ENCODE measurements at places on chromosomes 3 and 15. TPM values are rescaled to one million over a fixed set of nuclear protein-coding genes. Genes with fewer than 3 reads are reported as not detected.

GRCh38 chr3:190288836-190289235 lies 33.4 kb downstream of the CLDN1 start:
- DNase-seq: no peak

ISLR2 gene
- total RNA-seq: 0.14 TPM

- no peak for DNase-seq
Observed at GRCh38 chr3:132378846-132379245, 38.5 kb upstream of the DNAJC13 start.

ADAMTS7 gene
- total RNA-seq: 0.18 TPM

GOLGA6A gene
- not detected for total RNA-seq

DNA sequence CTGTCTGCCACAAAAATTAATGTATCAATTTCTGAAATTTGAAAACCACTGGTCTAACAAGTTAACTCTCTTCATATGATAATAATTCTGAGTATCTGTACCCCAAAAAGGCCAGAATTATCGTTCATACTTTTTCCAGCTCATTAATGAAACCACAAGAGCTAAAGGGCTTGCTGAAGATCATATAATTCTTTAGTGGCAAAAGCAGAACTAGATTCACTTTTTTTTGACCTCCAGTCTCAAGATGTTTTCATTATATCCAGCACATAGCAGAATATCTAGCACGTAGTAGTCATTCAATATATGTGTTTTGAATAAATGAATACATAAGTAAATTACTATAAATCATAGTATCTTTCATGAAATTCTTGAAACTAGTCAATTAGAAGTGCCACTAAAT lies 246.7 kb upstream of the KCNH8 start:
- no peak for DNase-seq

GRCh38 chr3:64398476-64398875 lies 173.2 kb upstream of the PRICKLE2 start:
- DNase-seq: no peak

RABL3 gene
- total RNA-seq: 18.8 TPM

DNA sequence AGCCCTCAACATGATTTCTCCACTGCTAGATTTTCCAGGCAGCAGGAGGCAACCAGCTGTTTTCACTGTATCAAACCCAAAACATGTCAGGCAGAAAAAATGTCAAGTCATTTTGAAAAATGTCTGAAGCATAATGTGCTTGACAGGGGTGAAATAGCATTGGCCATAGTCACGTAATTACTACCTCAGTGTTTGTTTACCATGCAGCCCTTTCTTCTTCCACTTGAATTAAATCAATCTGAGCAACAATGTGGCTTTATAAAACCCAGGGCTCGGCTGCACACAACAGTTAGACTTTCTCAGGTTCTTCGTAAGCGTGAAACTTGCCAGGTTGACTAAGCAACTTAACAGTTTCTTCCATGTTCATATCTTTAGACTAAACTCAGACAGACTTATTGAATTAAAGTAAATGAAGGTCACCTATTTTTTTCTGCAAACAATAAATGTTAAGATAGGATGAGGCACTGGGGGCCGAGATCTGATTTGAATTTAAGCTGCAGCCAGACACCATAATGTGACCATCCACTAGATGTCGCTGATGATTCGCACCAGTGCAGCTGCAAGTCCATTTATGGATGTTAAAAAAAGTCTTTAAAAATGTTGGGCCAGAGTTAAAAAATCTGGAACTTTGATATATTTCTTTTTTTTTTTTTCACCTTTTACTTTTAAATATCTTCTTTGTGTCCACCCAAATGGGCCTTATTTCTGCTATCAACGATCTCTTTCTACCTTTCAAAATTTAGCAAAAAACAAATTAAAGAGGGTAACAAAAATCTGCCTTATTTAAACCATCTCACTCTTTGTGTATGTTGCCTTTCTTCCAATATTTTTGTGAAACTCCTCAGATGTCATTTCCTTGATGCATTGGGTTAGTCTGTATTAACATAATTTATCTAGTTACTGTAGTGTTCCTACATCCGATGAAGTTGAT lies 305.9 kb downstream of the CACNA2D3 start:
- peak; percentile 58 for DNase-seq

TMC3 gene
- total RNA-seq: not detected

DNA sequence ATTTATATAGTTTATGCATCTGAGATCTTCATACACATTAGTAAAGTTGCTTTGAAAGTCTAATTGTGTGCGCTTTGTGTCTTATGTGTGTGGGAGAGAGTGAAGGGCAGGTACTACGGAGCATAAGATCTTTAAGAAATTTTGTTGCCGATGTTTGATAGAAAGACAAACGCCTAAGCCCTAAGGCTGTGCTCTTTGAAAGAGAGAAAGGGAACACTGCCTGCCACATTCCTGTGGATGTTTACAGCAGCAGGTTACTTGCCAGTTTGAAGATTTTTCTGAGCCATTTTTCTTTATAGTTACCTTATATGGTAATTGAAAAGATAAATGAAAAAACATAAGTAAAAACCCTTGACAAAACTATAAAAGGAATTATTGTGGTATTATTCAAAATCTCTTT lies 17.0 kb downstream of the DTWD1 start:
- DNase-seq: no peak

DNA sequence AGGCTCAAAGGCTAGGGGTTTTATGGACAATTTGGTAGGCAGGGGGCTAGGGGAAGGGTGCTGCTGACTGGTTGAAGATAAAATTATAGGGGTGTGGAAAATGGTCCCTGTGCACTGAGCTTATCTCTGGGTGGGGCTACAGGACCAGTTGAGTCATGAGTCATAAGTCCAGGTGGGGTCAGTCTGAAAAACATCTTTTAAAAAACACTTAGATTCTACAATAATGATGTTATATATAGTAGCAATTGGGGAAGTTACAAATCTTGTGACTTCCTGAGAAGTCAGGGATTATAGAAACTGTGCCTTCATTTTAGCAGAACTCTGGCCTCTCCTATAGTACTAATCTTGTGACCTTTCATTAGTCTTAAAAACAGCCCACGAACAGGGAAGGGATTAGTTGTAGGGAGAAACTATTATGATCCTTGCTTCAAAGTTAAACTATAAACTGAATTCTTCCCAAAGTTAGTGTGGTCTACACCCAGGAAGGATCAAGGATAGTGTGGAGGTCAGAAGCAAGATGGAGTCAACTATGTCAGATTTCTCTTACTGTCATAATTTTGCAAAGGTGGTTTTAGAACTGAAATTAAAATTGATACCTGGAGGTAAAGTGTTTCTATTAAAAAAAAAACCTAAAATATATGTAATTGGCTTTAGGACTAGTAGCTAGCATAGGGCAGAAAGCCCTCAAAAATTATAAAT lies 130.1 kb downstream of the P2RY1 start:
- no peak for DNase-seq

DNA sequence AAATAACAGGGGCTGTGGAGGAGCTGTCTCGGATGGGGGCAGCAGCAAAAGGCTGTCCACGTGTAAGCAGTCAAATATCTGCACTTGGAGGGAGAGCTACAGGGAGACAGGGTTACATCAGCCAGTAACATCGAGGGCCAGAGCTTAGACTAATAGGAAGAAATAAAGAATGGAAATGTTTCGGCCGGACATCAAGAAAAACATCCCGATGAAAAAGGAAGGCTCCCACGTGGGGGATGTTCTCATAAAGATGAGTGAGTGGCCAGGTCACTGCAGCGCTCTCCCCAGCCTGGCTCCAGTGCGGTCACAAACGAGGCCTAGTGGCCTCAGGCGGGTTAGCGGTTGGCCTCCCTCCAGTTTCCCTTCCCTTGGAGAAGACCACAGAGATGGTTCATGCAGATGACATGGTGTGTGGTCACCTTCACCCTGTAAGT lies 56.1 kb upstream of the WNT5A start:
- no peak for DNase-seq

DNA sequence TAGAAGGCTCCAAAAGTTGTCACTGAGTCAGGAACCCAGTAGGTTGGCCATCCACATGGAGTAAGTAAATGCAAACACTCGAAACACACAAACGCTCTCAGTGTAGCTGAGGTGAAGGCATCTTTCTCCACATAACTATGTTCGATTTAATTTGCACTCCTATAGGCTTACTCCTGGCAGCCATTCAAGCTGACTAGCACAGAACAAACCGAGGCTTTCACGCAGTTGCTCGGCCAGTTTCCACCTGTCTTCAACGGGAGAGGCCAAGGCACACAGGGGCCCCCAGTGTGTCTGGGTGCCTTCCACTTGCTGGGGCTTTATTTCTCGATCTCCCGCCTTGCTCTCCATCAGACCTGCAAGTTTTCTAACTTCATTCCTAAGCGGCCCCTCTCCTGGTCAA lies 18.9 kb downstream of the RGMA start:
- DNase-seq: no peak

GRCh38 chr3:83034806-83035703 lies 1273.6 kb upstream of the GBE1 start:
- DNase-seq: no peak

- no peak for DNase-seq
Observed at GRCh38 chr3:147688868-147689267, 279.7 kb downstream of the ZIC1 start.

DNA sequence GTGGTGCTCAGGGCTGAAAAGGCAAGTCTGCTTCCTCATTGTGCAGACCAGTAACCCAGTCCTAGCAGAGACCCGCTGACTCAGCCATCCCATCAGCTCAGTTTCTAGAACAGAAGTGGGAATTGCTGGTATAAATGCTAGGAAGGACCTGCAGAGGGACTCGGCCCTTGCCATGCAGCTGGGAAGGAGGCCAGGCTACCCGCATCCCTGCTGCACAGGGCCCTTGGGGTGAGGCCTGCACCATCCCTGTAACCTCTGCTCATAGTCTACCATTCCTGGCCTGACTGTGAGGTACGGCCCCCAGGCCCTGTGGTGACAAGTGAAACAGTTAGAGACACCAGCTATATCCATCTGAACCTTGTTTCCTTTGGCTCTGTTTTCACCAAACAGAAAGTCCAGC lies 23.5 kb downstream of the RAB6B start:
- no peak for DNase-seq

DNA sequence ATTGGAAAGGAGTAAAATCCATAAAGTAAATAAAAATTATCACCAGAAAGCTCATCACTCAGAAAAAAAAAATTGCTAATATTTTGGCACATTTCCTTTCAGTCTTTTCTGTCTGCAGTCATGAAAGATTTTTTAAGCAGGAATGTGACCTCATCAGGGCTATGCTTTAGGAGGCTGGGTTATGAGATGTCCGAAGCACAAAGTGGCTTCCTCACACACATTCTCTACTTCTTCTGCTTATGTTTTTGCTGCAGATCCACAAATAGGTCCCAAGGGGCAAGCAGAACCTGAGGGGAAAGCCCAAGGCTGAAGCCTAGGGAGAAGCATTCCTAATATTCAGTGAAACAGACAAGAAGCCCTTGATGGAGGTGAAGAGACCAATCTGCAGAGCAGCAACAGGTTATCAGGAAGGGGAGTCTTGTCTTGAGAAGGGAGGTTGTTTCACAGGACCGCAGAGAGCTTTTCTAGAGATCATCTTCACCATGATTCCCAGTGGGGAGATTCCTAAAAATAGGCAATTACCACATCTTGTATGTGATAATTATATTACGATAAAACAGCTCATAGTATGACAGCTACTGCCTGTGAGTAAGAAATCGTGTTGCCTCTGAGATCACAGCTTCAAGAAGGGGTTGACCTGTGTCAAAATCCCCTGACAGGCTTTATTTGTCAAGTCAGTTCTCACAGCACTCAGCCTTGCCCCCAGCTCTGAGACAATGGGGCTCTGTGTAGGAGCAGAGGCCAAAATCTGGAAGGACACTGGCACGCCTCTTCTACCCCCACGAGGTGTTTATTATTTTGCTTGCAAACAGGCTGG lies 60.5 kb downstream of the IGF2BP2 start:
- no peak for DNase-seq

GRCh38 chr3:133390715-133391114 lies 9.1 kb upstream of the BFSP2 start:
- DNase-seq: no peak

GRCh38 chr15:75064846-75065245 lies 41.5 kb downstream of the PPCDC start:
- no peak for DNase-seq

QTRT2 gene
- 30.1 TPM for total RNA-seq

GRCh38 chr3:28018925-28019718 lies 222.3 kb upstream of the CMC1 start:
- no peak for DNase-seq

- DNase-seq: no peak
Observed at GRCh38 chr15:35427091-35427490, 118.9 kb downstream of the DPH6 start.

GRCh38 chr3:23242106-23242505 lies 39.0 kb downstream of the UBE2E2 start:
- DNase-seq: no peak

- no peak for DNase-seq
Observed at GRCh38 chr3:9695746-9696145, 7.9 kb upstream of the CPNE9 start.

Measured in activated CD8-positive, alpha-beta memory T cell treated with anti-CD3 and anti-CD28 coated beads, Interleukin-2, amount 10 ng/mL, durations not matched to agents 7 days and 5 days (primary cell).